Adrenal gland (tissue), 19 donors: ENCODE measurements at places on chromosomes 12 and 14.

DNA sequence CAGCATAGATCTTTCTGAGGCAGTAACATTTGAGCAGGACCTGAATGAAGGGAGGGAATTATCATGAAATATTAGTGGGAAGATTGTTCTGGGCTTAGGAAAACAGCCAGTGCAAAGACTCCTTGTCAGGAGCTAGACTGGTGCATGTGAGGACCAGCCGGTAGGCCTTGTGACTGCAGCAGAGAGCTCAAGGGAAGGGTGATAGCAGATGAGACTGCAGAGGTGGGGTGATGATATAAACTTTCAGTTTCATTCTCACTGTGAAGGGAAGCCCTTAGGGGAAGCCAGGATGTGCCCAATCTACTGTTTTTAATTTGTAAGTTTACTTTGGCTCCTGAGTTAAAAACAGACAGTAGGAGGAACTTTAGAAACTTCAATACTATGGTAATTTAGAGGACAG is 12.4 kb downstream of the IL22 start:
- DNase-seq = no peak

DNA sequence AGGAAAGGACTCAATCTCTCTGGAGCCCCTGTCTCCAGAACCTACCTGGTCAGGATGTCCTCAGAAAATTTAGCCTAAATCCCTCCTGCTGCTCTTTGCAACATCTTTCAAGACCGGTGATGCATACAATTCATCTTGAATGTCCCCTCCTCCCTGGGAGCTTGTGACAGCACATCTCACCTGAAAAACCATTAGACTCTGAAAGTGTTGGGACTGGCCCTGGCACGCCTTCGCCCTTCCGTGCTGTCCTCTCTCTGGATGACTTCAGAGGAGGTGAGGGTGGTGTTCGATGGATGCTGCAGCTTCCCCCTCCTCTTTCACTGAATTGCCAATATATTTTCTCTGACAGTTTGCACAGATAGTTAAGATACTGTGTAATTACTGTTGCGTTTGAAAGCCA is 90.9 kb upstream of the CISTR start:
- DNase-seq = no peak

- no peak for DNase-seq
Observed at GRCh38 chr12:8987163-8987562, 2.2 kb upstream of the KLRG1 start.

DNA sequence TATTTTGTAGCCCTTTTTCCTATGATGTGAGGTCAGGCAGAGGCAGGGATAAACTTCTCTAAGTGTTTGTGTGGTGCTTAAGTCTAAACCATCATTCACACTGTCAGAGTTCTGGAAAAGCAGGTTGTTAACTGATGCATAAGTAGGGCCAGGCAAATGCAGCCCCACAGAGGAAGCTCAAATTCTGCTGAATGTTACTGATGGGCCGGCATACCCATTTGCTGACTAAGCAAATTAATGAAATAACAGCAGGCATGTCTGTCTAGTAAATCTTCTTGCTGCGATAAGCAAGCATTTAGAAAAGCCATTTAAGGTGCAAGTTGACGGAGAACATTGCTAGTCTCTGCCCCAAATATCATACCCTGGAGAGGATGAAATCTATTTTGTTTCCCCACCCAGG is 523.2 kb upstream of the CCDC196 start:
- no peak for DNase-seq

GRCh38 chr14:35999294-35999693 is 173.2 kb downstream of the BRMS1L start:
- no peak for DNase-seq

GRCh38 chr14:57755018-57755521 is 110.8 kb downstream of the SLC35F4 start:
- no peak for DNase-seq

GRCh38 chr14:52356025-52356424 is 41.9 kb downstream of the PTGER2 start:
- DNase-seq = no peak

DNA sequence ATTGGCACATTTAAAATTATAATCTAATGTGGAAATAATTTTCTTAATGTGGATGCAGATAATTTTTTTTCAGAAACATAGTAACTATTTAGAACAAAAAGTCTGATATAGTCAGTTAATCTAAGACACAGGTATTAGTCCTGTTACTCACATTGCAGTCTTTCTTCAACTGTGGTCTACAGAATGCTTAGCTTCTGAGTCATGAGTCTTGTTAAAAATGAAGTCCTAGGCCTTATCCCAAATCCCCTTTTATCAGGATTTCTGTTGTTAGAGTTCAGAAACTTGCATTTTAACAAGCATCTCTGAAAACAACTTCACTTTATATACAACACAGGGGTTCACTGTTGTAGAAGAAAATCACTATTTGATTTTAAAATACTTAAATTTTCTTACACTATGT is 112.2 kb downstream of the SLC16A7 start:
- no peak for DNase-seq

DNA sequence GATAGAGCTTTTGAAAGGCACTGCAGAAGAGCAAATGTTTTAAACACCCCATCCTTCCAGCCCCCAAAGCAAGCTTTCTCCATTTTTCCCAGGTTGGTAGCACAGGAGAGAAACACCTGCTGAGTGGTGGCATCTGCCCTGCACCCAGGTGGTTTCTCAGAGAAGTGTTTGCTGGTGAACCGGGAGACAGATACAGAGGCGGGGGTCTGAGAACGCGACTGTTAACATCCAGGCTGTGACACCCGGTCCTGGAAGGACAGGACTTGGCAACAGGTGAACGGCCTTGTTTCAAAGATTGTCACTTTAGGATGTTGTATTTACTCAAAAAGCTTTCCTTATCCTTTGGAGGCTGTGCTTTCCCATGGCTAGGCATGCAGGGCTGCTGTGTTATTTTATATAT is 18.5 kb downstream of the MMAB start:
- DNase-seq = no peak

DNA sequence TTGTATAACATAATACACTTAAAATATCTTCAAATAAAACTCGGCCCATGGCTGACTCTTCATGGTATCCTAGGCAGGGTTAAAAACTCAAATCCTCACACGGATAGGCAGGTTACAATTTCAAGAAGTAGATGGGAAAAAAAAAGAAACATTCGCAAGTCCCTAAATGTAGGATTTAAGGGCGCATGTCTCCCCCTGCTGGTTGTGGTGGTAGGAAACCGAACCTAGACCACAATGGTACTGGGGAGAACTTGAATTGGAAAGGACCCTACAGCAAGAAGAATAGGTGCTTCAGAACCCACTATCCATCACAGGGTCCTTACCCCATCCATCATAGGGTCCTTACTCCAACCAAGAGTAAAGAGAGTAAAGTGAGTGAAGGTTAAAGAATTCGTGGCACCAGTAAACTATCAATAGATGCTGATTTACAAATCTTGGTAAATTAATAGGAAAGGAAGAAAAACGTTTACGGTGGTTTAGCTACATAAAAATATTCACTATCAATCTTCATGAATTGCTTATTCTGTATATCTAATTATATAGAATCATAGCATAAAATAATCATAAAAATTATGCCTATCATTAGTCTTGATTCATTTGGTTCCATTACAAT is 3.3 kb upstream of the CIPC start:
- DNase-seq = peak; percentile 89

DNA sequence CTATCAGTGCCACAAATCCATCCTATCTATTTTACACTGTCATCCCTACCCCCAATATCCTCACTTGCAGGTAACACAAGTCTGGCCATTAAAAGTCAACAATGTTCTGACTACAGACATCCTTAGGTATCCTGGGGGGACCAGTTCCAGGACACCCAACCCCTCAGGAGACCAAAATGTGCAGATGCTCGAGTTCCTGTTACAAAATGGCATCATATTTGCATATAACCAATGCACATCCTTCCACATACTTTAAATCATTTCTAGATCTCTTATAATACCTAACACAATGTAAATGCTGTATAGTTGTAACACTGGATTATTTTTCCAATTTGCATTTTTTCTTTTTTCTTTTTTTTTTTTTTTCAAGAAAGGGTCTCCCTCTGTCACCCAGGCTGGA is 6.9 kb downstream of the SYCP3 start:
- no peak for DNase-seq

- DNase-seq = no peak
Observed at GRCh38 chr12:12011880-12012260, 58.9 kb upstream of the BCL2L14 start.

- DNase-seq = no peak
Observed at GRCh38 chr14:74976264-74977113, 21.1 kb upstream of the PGF start.

DNA sequence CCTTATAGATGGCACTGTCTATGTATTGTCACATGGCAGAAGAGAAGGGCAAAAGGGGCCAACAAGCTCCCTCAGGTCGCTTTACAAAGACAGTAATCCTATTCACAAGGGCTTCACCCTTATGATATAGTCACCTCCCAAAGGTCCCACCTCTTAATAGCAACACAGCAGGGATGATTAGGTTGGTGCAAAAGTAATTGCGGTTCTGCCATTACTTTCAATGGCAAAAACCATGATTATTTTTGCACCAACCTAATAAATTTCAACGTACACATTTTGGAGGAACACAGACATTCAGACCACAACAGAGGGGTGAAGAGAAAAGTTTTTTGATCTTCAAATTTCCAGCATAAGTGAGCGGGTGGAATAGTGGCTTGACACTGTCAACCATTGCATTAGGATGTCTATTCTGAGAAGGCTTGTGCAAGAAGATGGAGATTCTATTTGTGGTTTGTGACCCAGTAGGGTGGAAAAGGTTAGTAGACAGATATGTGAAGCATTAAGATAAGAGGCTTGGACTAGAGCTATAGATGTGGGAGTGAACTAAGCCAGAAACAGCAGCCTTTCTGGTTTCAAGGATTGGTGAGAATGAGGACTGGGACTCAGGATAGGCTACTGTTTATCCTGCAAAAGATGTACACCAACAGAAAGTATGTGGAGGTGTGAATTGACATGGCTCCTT is 75.5 kb upstream of the CPSF6 start:
- no peak for DNase-seq

DNA sequence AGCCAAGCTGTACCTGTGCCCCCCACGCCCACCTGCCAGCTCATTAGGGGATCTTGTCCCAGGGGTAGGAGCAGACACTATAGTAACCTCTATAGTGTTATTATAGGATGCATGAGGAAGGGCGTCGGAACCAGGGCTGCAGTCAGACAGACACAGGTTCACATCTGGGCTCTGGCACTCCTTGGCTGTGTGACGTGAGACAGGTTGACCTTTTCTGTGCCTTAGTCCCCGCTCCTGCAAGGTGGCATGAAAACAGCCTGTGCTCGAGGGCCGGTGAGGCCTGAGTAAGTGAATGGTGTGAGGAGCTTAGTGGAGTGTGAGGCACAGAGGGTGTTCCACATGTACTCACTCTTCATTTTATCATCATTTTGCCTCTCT is 19.0 kb downstream of the ASB2 start:
- no peak for DNase-seq

GRCh38 chr14:76267322-76268046 is 108.5 kb upstream of the ESRRB start:
- DNase-seq = peak; percentile 76

DNA sequence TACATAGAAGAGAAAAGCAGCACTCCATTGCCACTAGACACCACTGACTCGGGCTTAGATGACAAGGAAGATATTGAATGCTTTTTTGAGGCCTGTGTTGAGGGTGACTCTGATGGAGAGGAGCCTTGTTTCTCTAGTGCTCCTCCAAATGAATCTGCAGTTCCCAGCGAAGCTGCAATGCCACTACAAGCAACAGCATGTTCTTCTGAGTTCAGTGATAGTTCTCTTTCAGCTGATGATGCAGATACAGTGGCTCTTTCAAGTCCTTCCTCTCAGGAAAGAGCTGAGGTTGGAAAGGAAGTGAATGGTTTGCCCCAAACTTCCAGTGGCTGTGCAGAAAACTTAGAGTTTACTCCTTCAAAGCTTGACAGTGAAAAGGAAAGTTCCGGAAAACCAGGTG is 114.5 kb upstream of the NPAS3 start:
- DNase-seq = no peak

DNA sequence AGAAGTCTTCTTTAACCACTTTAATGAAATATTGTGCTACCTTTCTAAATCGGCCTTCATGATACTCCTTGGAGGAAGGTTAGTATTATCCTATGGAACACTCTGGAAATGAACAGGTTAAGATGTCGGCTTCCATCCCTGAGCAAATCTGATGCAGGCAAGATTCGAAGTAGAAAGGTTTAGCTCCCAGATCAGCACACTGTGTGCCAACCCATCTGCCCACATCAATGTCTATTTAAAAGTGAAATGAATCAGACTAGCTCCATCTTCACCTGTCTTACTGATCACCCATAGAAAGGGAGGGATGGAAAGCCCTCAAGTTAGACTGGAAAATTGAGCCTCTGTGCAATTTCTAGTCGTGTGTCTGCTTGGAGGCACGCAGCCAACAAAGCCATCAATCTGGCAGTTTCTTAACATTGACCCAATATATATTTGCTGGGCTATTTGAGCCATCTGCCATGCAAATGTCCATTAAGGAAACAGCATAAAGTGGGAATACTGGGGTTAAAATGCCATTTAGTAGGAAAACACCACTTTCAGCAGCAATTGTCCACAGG is 506.1 kb downstream of the RMST start:
- DNase-seq = no peak

GRCh38 chr12:3362737-3363136 is 128.3 kb upstream of the PRMT8 start:
- peak; percentile 25 for DNase-seq

DNA sequence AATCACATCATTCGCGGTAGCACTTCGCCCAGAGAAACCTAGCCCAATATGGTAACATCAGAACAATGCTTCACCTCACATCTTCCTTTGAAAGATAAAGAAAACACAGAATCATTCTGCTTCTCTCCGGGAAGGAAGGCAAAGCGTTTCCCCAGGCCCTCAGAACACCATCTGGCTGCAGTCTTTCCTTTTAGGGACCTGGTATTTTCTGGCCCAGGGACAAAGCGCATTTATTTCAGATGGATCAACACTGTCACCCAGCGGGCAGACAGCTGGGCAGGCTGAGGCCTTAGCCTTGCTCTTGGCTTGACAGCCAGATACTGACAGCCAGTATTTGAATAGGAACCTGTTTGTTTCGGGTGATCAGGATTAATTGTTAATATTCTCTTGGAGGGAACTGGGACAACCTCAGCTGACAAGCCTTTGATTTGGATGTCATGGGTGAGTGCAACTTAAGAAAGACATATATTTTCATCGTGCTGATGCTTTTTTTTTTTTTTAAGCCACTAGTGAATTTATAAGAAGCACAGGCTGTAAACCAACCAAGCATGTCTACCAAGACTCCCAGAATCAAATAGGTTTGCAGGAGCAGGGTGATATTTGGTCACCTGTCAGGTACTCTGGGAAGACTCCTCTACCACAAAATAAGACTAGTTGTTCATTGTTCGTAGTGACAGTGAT is 118.9 kb downstream of the VEZT start:
- DNase-seq = peak; percentile 75
